Stimulated activated CD8-positive, alpha-beta memory T cell treated with anti-CD3 and anti-CD28 coated beads, Interleukin-4, amount 100 ng/mL, for 48 hours (primary cell): ENCODE measurements at places on chromosomes 4 and X.

GRCh38 chr4:61199873-61200186 lies 296 bp upstream of the ADGRL3 start:
- no peak for DNase-seq

DNA sequence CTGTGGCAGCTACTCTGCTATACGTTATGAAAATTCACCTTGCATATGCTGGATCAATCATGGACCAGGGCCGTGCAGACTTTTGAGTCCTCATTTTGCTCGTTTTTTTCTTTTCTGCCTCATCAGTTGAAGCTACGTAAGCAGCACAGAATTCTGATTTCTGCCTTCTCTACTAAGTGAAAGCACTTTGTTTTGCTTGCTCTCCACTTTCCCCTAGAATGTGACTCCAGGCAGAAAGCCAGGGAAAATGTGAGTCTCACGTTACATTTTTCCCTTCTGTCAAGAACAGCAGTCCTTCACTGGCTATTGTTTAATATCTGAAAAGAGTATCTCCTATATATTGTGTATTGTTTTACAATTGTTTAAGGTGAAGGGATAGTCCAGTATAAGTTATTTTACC lies 1840.1 kb downstream of the PCDH7 start:
- DNase-seq: no peak

- DNase-seq: no peak
These were observed 85.2 kb downstream of the PRRG1 start for GRCh38 chrX:37434362-37434761.

GRCh38 chr4:102451266-102451665 lies 49.9 kb upstream of the NFKB1 start:
- DNase-seq: no peak

- DNase-seq: no peak
These were observed 210.9 kb downstream of the RTL9 start for GRCh38 chrX:110569506-110569905.

DNA sequence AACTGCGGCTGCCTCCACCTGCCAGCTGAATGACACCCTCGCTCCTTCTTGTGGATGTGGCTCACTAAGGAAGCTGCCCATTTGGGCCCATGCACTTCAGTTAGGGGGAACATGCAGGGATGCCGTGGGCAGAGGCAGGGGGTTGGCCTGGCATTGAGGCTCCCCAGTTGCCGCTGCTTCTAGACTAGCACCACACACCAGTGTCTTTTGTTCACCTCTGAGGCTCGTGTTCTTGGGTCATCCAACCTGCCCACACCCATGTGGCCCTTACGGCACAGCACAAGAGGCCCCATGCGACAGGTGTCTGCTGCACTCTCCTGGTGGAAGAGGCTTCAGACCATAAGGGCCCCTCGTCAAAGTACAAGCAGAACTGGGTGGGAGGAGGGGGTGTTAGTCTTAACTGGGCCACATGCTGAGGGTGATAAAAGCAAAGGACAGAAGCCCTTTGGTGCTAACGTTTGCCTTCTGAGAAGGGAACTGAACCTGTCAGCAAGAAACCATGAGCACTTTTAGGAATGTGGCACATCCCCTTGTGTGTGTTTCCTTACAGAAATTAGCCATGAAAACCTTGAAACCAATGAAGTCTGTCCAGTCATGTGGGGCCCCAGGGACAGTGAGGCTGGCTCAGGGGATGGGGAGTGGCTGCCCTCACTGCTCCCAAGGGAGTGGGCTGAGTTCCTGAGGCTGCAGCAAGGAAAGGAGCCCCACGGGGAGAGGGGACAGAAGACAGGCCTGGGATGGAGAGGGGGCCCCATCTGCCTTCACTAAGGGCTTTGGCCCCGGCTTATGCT lies 39.2 kb downstream of the MAP7D3 start:
- no peak for DNase-seq

- no peak for DNase-seq
These were observed 262.2 kb upstream of the DDX53 start for GRCh38 chrX:22737541-22737940.

- no peak for DNase-seq
These were observed 178.3 kb downstream of the OPHN1 start for GRCh38 chrX:68254738-68255645.

GRCh38 chr4:173990126-173990868 lies 293.2 kb downstream of the FBXO8 start:
- no peak for DNase-seq

- DNase-seq: no peak
These were observed 46.0 kb downstream of the FNIP2 start for GRCh38 chr4:158814636-158815330.

GRCh38 chr4:75786526-75786925 lies 62.1 kb downstream of the USO1 start:
- no peak for DNase-seq

DNA sequence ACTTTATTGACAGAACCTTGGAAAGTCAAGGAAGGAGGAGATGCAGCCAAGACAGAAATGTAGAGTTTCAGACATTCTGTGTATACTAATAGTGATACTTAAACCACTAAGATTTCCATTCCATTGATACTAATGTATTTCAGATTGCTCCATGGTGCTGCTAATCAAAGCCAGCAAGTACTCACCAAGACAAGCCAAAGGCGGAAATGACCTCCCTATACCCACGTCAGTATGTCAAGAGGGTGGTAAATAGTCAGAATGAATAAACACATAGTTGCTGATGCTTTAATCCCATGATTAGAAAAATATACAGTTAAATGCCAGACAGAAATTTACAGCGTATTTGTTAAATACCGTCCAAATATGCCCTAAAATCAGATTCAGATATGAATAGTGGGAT lies 417.8 kb upstream of the INTU start:
- no peak for DNase-seq

DNA sequence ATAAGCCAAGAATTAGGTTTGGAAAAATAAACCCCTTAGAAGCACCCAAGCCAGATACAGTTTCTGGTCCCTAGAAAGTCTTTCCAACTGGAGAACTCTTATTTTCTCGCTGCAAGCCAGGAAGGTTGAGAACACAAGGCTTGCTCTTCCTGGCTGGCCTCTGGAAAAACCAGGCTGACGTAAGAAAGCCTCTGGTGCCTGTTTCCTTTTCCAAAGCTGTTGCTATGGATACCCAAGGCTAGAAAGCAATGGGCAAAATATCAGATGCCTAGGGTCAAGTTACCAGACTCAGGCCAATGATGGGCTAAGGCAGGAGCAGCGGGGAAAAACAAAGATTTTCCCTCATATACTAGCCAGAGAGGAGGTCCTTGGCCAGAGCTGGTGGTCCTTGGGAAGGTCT lies 281.6 kb downstream of the KLHL13 start:
- DNase-seq: no peak

DNA sequence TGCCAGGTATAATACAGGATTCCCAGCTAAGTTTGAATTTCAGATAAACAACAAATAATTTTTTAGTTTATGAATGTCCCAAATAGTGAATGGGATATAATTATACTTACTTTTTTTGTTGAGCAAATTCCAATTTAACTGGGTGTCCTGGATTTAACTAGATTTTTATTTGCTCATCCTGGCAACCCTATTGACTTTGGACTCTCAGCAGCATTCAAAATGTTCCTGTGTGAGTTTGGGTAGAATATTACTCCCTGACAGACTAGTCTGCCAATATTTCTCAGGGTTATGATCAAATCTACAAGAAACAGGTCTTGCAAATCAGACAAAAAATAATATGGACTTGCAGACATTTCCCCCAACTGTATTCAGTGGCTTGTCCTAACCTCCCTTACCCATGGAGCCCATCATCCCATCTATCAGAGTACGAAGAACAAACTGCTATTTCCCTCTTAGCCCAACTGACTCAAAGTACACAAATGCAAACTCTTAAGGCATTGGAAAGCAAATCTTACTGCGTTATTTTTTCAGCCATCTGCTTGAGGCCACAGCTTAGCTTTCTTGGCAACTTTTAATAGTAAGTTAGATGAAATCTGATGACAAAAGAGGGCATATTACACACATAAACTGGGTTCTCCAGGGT lies 20.7 kb downstream of the SETD7 start:
- no peak for DNase-seq
